ENCODE measurements at places on chromosomes 2 and 18.
A peak's percentile ranks its signal among the peaks of the same experiment; 100 is the strongest.

GRCh38 chr2:230416061-230416721 is at the start of gene SP100:
SP100 (plus strand) TSS chr2:230416201; CDS start chr2:230416297, 96 bp downstream.
- DNase-seq, result peak; percentile 85

- no peak for DNase-seq
Measured at GRCh38 chr2:203683932-203684556, 22.4 kb upstream of the CD28 start.

DNA sequence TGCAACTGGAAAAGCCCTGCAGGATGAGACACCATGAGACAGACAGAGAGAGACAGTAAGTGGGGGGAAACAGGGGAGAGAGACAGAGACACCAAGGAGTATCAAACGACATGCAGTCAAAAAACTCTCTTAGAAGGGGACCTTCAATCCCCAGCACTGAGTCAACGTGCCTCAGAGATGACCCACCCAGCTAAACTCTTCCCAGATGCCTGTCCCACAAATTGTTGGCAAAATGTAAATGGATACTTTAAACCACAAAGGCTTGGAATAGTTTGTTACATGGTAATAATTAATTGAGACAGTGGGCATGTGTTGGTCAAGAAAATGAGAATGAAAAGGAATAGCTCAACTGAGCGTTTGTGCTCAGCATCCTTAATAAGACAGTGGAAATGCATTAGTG is 98.3 kb downstream of the GRB14 start:
- DNase-seq, result no peak

- DNase-seq, result no peak
Measured at GRCh38 chr18:63617049-63617914, 26.8 kb downstream of the SERPINB4 start.

DNA sequence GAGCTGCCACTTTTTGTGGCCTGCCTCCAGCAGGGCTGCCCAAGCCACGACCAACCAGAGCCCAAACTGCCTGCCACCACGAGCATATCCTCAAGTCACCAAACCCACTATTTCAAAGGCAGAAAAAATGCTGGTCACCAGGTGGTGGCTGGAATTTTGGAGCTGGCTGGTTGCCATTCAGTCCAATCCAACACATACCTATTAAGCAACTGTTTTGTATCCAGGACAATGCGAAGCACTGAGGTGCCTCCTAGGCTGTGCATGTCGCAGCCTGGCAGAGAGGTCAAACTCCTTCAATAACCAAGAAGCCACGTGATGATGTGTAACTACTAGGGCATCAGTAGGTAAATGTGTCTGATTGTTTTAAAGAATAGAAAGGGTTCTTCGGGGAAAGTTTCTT is 108.3 kb upstream of the PPP1CB start:
- no peak for DNase-seq

DNA sequence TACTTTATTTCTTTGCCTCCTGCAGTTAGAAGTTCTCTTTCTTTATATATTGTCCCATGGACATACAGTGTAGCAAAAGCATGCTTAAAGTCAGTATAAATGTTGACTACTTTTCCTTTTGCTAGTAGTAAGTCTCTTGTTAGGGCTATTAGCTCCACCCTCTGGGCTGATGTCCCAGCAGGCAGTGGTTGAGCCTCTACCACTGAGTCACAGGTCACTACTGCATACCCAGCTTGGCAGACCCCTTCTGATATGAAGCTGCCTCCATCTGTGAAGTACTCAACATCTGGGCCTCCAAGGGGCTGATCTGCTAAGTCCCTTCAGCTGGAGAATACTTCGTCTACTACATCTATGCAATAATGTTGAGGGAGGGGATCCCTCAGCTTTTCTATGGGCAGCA is 61.0 kb upstream of the SLC35G4 start:
- no peak for DNase-seq

DNA sequence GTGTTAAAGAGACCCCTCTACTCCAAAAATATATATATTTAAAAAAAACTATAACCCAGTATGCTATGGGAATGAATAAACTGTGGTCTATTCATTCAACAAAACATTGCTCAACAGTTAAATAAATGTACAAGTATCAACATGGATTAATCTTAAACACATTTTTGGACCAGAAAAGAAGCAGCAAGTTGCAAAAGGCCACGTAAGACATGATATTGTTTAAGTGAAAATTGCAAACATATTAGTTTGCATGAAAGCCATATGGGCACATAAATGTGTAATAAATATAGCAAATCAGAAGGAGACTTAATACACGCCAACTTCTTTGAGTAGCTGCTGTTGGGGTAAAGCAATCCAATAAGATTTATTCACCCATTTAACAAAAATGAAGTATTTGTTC is 321.5 kb downstream of the FBXO15 start:
- DNase-seq, result no peak

- no peak for DNase-seq
Measured at GRCh38 chr2:207955456-207955855, 69.9 kb downstream of the PLEKHM3 start.

- DNase-seq, result no peak
Measured at GRCh38 chr2:153294199-153294786, 184.3 kb downstream of the RPRM start.

GRCh38 chr2:149399934-149400615 is 69.7 kb downstream of the LYPD6 start:
- no peak for DNase-seq

Data from transverse colon (tissue), 4 donors.